ENCODE measurements at places on chromosomes 3 and 15. TPM values are rescaled to one million over a fixed set of nuclear protein-coding genes. Genes with fewer than 3 reads are reported as not detected.
A peak's percentile ranks its signal among the peaks of the same experiment; 100 is the strongest.

TEX55 gene
- total RNA-seq, result not detected

NR2E3 gene
- not detected for total RNA-seq

P2RY1 gene
- total RNA-seq, result 1.1 TPM

PLSCR2 gene
- total RNA-seq, result not detected

DNA sequence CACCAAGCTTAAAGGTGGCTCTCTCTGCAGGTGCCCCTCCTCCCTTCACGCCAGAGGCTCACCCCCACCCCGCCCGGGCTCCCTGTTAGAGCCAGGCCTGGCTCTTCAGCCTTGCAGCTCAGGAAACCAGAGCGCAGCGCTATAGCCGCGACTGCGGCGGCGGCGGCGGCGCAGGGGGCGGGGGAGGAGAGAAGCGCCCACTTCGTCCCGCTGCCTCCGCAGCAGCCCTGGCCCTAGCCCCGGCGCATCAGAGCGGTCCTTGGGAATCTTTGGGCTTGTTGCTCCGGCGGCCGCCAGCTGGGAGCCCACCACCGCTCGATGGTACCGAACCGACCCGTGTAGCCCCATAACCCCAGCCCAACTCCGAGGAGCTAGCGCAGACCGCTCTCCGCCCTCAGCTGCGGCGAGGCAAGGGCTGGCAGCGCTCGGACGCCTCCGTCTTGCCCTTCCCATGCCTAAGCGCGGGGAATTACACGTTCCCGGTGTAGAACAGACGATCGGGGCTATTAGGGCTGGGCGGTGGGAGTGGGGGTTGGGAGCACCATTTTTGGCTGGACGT, 1.2 kb downstream of the RASGRF1 start:
- no peak for DNase-seq

- DNase-seq, result no peak
Observed at GRCh38 chr3:61417352-61417751, 144.0 kb upstream of the PTPRG start.

DNA sequence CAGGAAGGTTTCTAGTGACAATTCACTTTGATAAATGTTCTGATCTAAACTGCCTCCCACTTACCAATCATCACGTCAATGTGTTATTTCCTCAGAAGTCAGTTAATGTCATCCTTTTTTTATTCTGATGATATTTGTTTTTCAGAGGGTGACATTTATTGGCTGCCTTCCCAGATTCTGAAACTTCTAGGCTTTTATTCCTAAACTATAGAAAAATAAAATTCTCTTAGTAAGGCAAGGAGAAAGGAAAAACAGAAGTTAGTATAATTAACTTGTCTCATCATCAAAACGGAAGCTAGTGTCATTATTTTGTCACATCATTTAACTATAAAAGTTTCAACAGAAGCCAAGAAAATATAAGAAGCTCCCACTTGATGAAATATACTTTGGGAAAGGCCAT, 100.0 kb upstream of the C3orf80 start:
- no peak for DNase-seq

DNA sequence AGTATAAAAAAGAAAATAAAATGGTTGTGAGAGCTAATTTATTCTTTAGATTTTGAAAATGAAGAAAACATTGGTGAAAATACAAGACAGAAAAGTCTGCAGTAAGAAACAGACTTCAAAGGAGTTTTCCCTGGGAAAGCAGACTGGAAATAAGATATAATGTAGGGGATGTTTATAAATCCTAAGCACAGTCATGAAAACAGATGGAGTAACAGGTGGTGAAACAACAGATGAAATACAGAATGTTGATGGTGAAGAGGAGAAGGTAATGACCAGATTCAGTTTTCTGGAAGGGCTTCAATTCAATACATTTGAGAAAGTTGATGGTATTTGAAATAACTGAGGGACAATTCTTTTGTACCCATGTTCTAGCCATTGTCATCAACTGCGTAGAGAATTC, 353.9 kb downstream of the CHL1 start:
- DNase-seq, result no peak

DNA sequence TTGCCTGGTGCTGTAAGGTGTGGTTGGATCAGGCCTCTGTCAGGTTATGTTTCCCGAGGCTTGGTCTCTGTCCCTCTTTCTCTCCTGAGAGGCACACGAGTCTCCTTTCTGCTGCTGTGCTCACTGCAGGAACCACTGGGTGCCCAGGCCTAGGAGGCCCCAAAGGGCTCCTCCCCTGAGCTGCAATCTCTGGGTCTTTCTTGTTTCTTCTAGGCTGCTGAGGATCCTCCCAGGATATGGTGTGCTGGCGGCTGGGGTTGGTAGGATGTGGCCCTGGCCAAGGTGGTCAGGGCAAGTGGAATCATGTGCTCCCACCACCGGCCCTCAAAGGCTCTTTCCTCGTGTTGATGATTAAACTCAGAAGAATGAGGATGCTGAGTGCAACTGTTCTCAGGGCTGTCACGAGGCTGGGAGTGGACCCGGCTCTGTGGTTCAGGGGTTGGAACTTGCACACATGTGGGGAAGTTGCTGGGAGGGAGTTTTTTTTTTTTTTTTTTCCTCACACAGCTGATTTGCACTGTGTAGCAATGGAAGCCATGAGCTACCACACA, 43.6 kb upstream of the CTSH start:
- DNase-seq, result no peak

DNA sequence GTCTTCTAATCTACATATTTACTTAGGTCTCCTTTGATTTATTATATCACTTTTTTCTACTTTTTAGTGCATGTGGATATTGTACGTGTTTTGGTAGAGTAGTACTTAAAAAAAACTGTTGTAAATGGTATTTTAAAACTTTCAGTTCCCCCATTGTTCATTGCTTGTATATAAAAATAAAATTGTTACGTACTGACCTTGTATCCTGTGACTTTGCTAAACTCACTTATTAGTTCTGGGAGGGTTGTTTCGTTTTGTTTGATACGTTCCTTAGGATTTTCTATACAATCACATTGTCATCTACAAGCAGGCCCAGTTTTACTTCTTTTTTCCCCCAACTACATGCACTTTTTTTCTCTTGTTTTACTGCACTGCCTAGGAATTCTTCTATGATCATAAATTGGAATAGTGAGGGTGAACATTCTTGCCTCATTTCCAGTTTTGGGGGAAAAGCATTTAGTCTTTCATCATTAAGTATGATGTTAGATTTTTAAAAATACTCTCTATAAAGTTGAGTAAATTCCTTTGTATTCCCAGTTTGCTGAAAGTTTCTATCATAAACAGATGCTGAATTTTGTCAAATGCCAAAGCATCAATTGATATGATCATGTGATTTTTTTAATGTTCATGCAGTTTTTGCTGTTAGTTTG, 33.5 kb upstream of the ACKR4 start:
- no peak for DNase-seq

DNA sequence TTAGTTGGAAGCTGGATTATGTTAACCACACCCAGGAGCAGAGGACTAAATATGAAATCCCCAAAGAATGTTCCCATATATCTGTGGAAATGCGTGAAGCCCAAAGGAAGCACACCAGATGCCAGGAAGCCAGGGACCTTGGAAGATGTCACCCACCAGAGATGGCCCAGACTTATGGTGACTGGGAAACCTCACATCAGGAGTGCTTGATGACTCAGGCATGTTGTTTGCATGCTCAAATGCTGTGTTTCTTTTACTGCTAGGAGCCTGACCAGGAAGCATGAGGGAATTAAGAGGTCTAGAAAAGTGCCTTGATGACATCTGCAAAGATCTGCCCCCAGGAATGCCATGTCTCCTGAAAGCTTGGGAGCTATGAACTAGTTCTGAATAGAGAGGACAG, 109.0 kb upstream of the SLC2A2 start:
- DNase-seq, result no peak

DNA sequence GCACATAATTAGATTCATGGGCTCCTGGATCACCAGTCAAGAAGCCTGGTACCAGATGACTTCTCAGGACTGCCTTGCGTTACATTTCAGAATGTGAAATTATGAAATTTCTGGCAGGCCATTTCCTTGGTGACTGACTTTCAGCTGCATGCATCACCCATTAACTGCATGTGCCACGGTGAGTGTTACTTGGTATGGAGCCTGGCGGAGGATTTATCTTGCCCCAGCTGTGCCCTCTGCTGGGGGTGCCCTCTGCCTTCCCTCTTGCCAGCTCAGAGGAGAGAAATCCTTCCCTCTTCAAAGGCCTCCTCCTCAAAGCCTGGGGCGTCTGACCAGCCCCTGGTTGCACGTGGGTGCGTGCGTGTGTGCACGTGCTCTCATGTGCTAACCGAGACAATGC, 57.7 kb upstream of the CTSH start:
- no peak for DNase-seq

GRCh38 chr3:50450209-50450921, 53.1 kb downstream of the CACNA2D2 start:
- DNase-seq, result peak; percentile 86
